ENCODE measurements at places on chromosomes 3 and 15.

- DNase-seq: no peak
Measured at GRCh38 chr15:74251131-74251811, 15.1 kb downstream of the CCDC33 start.

DNA sequence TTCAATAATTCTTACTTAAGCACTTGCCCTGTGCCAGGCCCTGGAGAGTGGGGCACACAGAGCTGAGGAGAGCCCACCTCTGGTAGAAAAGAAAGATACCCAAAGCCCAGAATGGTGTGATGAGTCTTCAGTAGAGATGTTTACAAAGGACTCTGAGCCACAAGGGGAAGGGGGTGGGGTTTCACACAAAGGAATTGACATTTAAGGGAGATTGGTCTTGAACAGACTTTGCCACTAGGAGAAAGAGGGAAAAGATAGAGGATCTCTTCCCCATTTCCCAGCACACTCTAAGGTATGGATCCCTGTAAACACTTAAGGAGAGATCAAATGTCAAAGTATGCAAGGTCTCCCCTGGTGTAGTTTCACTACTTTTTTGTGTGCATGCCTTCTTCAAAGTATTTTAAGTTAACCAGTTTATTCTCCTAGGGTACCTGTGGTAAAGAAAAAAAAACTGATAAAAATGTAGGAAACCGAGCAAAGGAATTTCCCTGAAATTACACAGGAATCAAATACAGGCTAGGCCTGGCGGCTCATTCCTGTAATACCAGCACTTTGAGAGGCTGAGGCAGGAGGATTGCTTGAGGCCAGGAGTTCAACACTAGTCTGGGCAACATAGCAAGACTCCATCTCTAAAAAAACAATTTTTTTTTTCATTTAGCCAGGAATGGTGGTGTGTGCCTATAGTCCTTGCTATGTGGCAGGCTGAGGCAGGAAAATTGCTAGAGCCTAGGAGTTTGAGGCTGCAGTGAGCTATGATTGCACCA is 117.6 kb upstream of the SKOR1 start:
- DNase-seq: no peak

GRCh38 chr15:68683026-68683425 is 104.2 kb downstream of the CORO2B start:
- no peak for DNase-seq

GRCh38 chr3:138351916-138352550 is 3.7 kb downstream of the MRAS start:
- DNase-seq: no peak

- DNase-seq: no peak
Measured at GRCh38 chr3:134677196-134677986, 26.6 kb upstream of the KY start.
